ENCODE measurements at places on chromosomes 2 and 18.

GRCh38 chr2:95138702-95139101 is 17.1 kb upstream of the MRPS5 start:
- DNase-seq, result no peak

GRCh38 chr2:161306919-161307318 is 1.3 kb upstream of the PSMD14 start:
- no peak for DNase-seq

DNA sequence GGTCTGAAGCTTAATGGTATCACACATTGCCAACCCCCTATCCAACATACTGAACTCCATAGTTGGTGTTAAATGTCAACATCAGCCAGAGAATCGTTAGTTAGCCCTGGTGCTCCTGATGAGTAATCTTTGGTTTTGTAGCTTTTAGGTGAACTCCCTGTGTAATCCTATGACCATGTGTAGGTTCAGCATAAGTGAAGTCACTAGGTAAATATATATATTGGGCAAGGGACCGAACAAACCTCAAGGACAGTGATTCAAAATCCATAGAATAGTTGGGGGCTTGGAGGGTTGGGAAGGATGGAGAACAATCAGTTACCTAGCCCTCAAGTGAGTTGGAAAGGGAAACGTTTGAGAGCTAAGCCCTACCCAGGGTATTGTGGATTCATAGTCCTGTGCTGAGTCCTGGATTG is 16.0 kb upstream of the AP1S3 start:
- DNase-seq, result no peak

DNA sequence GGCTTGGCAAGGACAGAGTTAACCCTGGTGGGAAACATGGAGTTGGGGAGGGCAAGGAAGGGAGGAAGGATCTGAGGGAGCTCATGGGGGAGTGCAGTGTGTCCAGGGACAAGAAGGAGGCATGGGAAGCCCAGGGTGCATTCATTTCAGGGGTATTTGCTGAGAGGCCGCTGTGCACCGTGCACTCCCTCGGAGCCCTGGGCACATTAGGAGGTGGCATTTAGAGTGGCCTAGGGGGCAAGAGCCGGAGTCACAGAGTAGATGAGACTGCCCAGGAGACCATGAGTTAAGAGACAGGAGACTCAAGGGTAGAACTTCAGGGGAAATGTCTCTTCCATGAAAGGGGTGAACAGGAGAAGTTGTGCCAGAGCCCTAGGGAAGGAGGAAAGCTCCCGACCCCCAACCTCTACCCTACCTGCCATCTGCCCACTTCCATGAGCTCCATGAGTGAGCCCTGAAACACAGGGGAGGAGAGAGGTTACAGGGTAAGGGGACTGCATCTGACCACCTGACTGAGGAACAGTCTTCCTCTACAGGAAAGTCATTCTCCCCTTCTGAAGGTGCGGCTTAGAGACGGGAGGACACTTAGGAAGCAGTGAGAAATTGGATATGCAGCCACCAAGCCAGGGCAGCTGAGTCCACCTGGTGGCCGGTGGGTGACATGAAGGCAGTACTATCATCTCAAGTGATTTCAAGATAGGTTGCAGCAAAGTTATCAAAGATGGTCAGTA is 58.5 kb upstream of the COPS8 start:
- peak; percentile 87 for DNase-seq

DNA sequence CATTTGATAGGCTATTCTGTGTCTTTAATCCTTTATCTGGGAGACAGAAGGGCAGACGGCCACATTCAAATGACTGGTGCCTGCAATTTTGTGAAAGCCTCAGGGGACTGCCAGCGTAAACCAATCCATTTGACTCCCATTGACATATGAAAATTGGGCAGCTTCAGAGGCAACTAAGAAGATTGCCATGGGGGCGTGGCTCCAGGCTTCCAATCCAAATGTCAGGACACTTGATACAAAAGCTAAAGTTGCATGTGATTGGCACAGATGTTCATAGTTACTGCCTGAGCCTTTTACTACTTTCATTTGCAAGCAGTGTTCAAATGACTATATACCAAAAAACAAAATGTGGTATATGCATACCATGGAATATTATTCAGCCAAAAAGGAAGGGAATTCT is 42.0 kb downstream of the SPC25 start:
- no peak for DNase-seq

DNA sequence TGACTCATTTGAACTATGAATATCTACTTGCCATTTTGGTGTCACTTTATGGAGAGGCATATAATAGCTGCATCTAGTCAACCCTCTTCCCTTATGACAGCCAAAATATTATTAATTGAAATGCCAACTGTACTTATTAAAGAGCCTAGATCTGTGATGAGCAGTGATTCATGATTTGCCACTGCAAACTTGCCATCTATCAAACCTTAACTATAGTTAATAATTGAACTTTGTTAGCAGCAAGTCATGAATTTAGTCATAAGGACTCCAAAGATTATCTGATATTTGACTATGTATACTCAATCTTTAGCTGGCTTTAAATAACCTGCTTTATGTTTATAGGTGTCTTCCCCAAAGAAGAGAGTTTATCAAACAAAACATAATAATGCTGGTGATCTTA is 116.4 kb upstream of the VWC2L start:
- DNase-seq, result no peak

GRCh38 chr2:28406276-28407096 is 13.8 kb downstream of the FOSL2 start:
- peak; percentile 46 for DNase-seq

Measured in trophoblast cell (in vitro differentiated cells and primary cell).